ENCODE measurements at places on chromosomes 2 and 18.

GRCh38 chr2:198973181-198973580 is 484.6 kb downstream of the SATB2 start:
- DNase-seq: peak; percentile 15

DNA sequence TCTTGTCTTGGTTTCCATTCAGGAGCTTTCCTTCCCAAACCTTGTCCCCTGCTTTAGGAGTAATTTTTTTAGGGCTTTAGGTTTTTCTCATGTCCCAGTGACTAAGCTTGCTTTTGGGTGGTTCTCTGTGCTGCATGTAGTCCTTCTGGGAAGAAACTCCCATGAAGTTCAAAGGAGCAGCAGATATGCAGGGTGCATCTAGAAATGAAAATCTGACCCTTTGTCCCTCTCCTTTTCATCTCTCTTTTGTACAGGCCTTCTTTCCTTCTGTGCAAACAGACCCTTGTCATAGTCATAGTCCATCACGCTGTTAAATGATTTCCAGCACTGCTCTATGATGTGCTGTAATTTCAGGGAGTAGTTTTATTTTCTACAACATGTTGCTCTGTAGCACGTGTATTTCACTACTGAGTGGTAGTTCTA is 20.4 kb downstream of the FMNL2 start:
- DNase-seq: no peak

GRCh38 chr2:111537078-111537655 is 346.8 kb downstream of the ANAPC1 start:
- DNase-seq: no peak

DNA sequence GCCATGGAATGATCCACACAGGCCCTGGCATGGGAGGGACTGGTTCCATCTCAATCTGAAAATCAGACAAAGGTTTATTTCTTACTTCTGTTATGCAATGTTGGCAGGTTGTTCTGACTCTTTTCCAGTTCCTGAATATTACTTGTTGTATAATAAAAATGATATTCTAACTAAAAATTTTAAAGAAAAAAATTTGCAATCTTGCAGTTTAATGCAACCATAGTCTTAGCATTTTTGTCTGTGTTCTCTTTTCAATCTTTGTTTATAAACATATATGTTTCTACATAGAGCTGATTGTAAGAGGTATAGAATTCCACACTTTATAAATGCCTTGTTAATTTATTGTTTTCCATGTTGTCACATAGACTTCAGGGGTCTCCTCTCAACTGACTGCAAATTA is 143.4 kb downstream of the RPIA start:
- no peak for DNase-seq

DNA sequence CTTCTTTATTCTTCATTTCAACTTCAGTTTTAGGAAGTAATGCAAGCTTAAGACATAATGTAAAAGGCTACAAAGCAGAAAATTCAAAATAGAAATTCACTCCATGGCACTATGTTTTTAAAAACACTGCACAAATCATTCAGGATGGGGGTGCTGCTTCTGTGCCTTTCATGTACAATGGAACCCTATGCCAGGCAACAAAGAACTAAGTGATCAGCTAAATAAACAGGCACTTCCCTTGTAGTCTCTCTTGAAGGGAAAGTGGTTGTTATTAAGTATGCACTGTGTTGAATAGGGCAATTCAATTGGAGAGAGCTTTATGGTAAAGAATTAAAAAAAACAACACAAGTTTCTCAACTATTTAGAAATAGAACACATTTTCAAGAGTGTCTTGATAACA is 10.9 kb upstream of the ERBB4 start:
- DNase-seq: no peak

- DNase-seq: no peak
Observed at GRCh38 chr2:191209340-191209739, 35.9 kb upstream of the MYO1B start.

- no peak for DNase-seq
Observed at GRCh38 chr2:213129311-213129710, 22.1 kb downstream of the IKZF2 start.

DNA sequence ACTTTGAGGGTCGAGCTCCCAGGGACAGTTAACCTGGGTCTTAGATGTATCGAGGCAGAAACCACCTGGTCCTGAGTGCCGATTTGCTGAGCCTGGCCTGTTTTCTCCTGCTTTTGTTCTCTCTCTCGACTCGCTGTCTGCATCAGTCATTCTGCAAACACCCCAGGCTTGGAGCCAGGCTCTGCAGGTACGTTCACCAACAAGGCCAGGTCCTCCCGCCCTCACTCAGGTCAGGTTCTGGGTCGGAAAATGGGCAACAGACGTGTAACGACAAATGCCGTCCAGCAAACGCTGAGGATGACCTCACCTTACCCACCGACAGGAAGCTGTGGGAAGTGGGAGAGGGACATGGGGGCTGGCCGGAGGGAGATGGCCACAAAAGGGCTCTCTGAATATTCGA is 57.7 kb upstream of the PXDN start:
- no peak for DNase-seq

GRCh38 chr2:2057125-2057721 is 273.9 kb downstream of the MYT1L start:
- peak; percentile 41 for DNase-seq

DNA sequence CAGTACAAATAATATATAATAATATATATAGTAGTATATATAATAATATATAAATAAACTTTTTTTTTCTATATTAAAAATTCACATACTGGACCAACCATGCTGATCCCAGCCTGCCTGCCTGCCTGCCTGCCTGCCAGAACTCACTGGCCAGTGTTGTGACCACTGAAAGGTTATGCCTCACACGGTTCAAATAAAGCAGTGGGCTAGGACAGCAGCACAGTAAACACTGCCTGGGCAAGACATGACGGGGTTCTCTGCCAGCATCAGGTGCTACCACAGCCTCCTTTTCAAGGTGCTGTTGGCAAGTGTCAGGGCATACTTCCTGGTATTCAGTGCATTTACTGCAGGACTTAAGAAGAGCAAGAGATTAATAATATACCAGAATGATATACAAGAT is 67.6 kb downstream of the TRAPPC8 start:
- DNase-seq: no peak

DNA sequence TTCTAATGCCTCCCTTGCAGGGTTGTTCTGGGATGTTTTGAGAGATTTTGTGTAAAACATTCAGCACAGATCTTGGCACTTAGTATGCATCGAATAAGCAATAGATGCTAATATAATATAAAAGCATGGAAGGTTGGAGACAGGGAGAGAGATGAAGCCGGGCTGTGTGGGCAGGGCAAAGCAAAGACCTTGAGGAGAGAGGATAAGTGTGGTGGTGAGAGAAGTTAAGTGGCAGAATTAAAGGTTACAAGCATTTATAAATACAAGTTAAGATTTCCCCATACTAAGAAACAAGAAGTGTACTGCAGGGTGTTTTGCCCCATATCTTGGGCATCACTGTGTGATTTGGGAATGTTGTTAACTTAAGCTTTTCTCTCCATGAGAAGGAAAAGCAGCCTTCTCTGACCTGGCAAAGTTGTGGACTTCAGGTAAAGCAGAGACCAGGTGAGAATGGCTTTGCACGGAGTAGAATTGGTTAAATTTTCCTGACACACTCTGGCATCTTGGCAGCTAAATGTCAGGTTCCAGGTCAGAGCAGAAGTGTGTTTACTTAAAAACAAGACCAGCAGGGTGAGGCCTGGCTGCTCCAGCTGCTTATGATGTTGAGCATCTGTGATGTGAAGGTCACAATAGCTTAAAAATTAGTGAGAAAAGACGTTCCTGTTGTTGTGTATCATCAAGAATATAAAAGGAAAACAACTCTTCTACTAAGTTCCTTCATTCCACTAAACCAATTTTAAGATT is 288.5 kb upstream of the HNMT start:
- DNase-seq: no peak
